ENCODE measurements at places on chromosomes 4 and X. TPM values are rescaled to one million over a fixed set of nuclear protein-coding genes. Genes with fewer than 3 reads are reported as not detected.

Gene KCTD8
- total RNA-seq: not detected

Gene PROM1
- total RNA-seq: not detected

GRCh38 chr4:1601852-1602654, 82.1 kb downstream of the FAM53A start:
- DNase-seq: no peak
- H3K4me1 ChIP-seq: peaks cover 10% of the 10 kb centered on the region
- no peaks in the 10 kb centered on the region for H3K27me3 ChIP-seq
- no peak overlapping the region for H3K4me3 ChIP-seq
- no peak overlapping the region for H3K27ac ChIP-seq

GRCh38 chrX:132045456-132045855, 22.4 kb downstream of the STK26 start:
- H3K27me3 ChIP-seq: no peaks in the 10 kb centered on the region
- no peak for DNase-seq
- H3K27ac ChIP-seq: no peak overlapping the region
- no peaks in the 10 kb centered on the region for H3K36me3 ChIP-seq
- H3K4me1 ChIP-seq: peaks cover 14% of the 10 kb centered on the region

- peaks cover 2% of the 10 kb centered on the region for H3K36me3 ChIP-seq
- no peak for DNase-seq
- no peak overlapping the region for H3K27ac ChIP-seq
These were observed 5.2 kb upstream of the IRF2 start for GRCh38 chr4:184479516-184479950.

Measured in osteocyte (in vitro differentiated cells).